ENCODE measurements at places on chromosomes 6 and 20.

GRCh38 chr6:14068133-14068532 is 49.4 kb upstream of the CD83 start:
- no peak for DNase-seq

DNA sequence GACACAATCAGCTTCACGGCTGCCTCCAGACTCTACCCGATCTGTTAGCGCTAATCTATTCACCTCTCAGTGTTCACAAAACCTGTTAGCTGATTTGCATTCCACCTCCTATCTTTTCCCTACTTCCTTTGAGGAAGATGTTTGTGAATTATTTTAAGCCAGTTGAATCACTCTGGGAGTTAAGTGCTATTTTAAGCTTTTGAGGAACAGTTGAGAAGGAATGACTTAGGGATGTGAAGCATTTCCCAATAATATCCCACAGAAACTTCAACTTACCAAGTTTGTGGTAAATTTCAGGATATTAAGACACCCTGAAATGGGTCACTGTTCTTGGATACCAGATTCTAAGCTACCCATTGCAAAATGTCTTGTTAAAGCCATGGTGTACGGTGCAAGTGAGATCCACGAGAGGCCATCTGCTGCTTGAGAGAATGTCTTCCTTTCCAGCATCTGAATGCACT is 145.2 kb upstream of the CITED2 start:
- DNase-seq, result no peak

GRCh38 chr6:150169181-150169580 is 26.3 kb downstream of the PPP1R14C start:
- DNase-seq, result no peak

DNA sequence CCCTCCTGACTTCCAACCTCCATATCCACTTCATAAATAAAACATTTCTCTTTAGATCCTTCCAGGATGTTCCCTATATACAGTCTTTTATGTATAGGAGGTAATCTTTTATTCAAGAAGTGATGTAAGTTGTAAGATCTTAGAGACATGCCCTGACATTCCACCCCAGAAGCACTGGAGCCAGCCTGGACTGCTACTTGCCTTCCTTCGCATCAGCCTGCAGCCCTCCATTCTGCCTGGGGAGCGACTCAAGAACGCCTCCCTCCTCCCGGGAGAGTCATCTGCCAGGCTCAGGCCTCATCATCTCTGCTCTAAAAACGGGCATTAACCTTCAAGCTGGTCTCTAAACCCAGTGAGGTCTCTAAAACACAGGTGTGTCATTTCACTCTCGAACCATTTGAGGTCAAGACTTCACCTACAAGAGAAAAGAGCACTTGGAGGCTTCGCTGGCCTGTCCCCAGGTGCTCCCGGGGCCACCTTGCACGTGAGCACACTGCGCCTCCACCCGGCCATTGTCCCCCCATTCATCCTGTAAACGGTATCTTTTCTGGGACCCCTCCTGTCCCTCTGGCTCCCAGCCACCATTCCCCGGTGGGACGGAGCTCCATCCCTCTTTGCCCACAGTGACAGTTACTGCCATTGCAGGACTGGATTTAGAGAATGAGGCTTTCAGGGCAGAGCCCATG is 107.5 kb upstream of the PDE10A start:
- DNase-seq, result no peak
